GM03348 (cell line): ENCODE measurements at places on chromosomes 1 and 21.

- DNase-seq: no peak
Measured at GRCh38 chr1:16340673-16341072, 11.6 kb downstream of the FBXO42 start.

- DNase-seq: no peak
Measured at GRCh38 chr1:200281201-200281835, 128.5 kb downstream of the ZNF281 start.

- DNase-seq: peak; percentile 17
Measured at GRCh38 chr1:85992791-85993190, 163.8 kb downstream of the COL24A1 start.

- DNase-seq: no peak
Measured at GRCh38 chr1:155228096-155228427, 19.6 kb downstream of the MTX1 start.

GRCh38 chr1:188599313-188599712 is 1770.6 kb downstream of the PLA2G4A start:
- DNase-seq: no peak

DNA sequence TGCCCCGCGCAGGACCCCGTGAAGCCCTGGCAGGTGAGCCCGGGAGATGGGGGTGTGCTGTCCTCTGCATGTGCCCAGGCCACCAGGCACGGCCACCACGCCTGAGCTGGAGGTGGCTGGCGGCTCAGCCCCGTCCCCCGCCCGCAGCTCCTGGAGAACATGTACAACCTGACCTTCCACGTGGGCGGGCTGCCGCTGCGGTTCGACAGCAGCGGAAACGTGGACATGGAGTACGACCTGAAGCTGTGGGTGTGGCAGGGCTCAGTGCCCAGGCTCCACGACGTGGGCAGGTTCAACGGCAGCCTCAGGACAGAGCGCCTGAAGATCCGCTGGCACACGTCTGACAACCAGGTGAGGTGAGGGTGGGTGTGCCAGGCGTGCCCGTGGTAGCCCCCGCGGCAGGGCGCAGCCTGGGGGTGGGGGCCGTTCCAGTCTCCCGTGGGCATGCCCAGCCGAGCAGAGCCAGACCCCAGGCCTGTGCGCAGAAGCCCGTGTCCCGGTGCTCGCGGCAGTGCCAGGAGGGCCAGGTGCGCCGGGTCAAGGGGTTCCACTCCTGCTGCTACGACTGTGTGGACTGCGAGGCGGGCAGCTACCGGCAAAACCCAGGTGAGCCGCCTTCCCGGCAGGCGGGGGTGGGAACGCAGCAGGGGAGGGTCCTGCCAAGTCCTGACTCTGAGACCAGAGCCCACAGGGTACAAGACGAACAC is 1.8 kb downstream of the TAS1R3 start:
- no peak for DNase-seq

DNA sequence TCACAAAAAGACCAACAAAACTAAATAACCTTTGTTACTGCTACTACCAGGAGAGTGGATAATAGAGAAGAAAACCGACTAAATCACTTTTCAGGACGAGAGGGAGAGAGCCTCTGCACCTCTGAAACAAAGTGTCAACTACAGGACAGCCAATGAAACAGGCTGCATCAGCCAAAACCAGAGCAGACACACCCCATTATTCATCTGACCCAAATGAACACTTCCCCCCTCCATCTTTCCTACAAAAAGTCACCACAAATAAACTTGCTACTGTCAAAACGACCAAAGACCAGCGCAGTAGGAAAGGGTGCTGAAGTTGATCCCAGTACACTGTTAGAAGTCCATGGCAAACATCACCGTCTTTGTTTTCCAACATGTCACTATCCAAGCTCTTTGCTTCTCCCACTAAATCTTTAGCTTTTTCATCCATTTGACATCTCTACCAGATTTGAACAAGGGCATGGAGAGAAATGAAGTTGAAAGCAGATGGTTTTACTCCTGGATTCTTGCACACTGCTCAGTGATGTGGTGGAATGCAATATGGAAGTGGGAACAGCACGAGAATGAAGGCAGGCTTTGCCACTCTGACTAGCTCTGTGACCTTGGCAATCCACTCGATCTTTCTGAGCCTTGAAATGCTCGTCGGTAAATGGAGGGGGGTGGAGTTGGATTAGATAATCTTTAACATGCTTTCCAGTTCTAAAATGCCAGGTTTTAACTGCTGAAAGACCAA is 20.5 kb downstream of the DSTYK start:
- DNase-seq: peak; percentile 15

GRCh38 chr1:113946678-113947387 is 17.7 kb downstream of the HIPK1 start:
- no peak for DNase-seq

DNA sequence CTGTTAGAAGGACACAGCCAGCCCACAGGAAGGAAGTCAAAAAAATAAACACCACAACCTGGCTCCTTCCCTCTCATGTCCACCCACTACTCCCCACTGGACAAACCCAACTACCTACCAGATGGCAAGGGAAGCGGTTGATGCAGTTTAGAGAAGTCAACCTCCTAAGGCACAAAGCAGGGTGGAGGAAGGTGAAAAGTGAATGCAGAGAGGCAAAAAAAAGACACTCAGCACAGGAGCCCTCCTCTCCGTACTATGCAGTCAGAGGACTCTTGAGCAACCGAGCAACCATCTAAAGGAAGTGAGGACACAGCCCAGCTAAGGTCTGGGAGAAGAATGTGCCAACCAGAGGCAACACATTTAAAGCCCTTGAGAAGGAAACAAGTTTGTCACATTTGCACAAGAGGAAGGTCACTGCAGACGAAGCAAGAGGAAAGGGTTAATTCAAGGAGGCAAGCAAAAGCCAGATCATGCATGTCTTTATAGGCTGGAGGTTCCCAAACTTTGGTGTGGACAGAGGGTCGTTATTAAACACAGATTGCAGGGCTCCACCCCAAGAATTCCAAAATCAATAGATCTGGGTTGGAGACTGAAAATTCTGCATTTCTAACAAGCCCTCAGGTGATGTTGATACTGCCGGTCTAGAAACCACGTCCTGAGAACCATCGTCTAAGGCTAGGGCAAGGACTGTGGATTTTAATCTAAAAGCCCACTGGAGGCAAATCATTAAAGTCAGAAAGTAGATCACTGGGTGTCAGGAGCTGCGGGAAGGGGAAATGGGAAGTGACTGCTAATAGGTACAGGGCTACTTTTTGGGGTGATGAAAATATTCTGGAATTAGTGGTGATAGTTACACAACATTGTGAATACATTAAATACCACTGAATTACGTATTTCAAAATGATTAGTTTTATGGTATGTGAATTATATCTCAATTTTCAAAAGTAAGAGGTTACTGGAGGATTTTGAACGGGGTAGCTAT is 19.7 kb downstream of the TP53BP2 start:
- DNase-seq: no peak
